Stimulated activated naive CD8-positive, alpha-beta T cell treated with anti-CD3 and anti-CD28 coated beads, Interleukin-15, amount 100 ng/mL, for 72 hours (primary cell): ENCODE measurements at places on chromosomes 16 and 17.

GRCh38 chr17:17780922-17781590 lies 55.7 kb downstream of the SREBF1 start:
- DNase-seq, result no peak

DNA sequence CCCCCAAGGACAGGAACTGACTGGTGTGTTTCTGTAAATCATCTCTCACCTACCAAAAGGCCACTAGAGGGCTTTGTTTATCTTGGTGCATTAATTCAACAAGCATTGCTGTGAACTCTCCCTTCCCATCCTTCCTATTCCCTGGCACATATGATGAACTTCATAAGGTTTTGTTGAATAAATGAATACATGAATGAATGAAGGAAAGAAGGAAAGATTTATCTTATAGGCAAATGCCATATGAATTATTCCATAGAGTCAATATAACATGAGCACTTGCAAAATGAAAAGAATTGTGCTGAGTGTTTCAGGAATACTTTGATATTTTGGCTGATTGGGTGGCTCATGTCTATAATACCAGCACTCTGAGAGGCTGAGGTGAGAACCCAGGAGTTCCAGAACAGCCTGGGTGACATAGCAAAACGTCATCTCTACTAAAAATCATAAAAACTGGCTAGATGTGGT lies 4.3 kb downstream of the SPDYE4 start:
- DNase-seq, result no peak

GRCh38 chr17:10032118-10032852 lies 127.2 kb upstream of the RCVRN start:
- DNase-seq, result no peak

DNA sequence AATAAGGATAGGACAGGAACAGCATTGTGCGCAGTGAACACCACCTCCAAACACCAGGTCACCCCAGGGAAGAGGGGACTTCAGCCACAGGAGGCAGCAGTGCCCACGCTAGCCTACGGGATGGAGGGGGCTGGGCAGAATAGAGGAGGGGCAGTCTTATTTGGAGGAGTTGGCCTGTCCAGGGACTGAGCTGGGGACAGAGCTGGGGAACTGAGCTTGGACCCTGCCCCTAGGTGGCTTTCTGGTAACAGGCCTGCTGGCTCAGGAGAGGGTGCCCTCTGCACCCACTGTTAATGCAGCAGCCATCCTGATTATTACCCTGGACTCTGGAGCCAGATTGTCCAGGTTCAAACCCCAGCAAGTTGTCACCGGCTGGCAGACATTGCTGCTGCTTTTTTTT lies 9.3 kb downstream of the CCDC102A start:
- no peak for DNase-seq

DNA sequence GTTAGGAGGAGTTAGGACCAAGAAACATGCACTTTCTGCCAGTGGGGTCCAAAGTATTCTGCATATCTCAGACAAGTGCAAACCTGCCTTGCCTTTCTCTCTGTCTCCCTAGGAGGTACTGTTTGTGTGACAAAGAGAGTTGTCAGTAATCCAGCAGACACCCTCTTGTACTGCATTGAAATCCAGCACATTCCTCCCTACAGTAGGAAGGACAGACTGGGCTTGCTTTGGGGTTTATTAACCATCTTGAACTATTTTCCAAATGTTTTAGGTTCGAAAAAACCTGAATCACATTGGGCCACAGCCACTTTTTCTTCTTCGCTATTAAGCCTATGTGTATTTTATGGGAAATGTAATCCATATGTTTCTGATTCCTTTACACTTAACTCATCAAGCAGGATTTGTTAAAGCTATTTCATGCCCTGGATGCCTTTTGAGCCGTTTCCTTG lies 204.2 kb upstream of the KCNJ16 start:
- no peak for DNase-seq

DNA sequence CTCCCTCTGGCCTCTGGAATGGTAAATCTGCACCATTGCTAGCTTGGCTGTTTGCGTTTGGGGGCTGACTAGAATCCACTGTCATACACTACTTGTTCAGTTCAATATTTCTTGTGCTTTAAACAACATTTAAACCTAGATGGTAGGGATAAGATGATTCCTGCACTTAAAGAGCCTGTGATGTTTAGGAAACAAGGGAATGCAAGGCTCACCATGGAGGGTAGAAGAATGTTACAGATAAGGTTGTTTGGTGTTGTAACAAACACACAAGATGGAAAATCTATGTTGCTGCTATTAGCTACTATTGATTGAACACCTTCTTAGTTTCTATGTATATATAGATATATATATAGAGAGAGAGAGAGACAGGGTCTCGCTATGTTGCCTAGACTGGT lies 31.4 kb downstream of the YPEL2 start:
- no peak for DNase-seq

- DNase-seq, result no peak
Observed at GRCh38 chr16:15979801-15980200, 30.4 kb downstream of the ABCC1 start.

GRCh38 chr17:73191443-73192205 lies 1.2 kb upstream of the COG1 start:
- peak; percentile 63 for DNase-seq

- no peak for DNase-seq
Observed at GRCh38 chr16:75742424-75743047, 16.2 kb upstream of the CPHXL start.

DNA sequence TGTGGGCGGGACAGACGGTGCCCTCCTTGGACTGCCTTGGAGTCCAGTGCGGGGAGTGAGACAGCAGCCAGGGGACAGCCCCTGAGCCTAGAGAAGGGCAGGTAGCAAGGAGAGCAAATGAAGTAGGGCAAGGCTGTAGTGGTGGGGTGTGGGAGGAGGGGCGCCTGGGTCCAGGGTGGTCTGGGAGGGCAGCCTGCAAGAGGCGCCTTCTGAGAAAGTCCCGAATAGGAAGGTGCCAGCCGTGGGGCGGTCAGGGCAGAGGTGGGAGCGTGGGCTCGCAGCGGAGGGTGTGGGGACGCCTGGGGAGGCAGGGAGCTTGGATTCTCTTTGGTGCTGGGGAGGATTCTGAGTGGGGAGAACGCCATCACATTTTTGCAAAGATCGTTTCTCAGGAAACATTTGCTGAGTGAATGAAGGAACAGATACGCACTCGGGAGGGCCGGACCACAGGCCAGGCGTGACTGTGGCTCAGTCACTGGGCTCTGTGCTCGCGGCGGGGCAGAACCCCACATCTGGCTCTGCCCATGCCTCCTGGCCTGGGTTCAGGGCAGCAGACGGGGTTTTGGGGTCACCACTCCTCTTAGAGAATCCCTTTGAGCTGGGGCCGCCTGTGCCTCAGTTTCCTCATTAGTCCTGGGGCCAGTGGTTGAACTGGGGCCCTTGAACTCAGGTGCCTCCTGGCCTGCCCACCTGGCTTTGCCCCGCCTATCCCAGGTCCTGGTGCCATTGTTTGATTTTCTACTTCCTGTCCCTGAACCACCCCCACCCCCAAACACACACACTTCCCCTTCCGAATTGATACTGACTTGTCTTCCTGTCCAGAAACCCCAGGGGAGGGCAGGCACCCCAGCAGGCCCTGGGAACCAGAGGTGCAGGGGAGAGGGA lies 4.2 kb downstream of the SNN start:
- DNase-seq, result no peak

- DNase-seq, result no peak
Observed at GRCh38 chr17:6699997-6700947, 12.9 kb downstream of the SLC13A5 start.

DNA sequence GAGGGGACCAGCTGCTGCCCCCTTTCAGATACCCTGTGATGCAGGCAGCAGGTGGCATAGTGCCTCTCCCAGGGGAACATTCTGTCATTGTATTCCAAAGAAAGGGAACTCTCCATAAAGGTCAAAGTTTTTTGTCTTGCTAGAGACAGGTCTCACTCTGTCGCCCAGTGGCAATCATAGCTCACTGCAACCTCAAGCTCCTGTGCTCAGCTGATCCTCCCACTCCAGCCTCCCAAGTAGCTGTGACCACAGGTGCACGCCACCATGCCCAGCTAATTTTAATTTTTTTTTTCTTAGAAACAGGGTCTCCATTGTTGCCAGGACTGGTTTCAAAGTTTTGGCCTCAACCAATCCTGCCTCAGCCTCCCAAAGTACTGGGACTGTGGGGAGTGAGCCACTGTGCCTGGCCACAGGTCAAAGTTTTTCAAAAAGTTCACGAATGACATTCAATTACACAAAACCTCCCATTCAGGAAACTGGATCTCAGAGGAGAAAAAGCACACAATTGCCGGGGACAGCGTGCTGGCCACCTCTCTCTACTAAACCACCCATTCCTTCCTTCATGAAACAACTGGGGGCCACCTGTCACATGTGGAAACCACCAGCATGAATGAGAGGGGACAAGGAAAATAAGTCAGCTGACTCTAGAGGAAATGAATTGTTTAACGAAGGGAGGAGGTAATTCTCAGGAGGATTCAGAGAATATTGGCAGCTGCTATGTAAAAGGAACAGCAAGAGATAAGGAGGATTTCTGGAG lies 80.0 kb downstream of the MARCHF10 start:
- DNase-seq, result no peak

DNA sequence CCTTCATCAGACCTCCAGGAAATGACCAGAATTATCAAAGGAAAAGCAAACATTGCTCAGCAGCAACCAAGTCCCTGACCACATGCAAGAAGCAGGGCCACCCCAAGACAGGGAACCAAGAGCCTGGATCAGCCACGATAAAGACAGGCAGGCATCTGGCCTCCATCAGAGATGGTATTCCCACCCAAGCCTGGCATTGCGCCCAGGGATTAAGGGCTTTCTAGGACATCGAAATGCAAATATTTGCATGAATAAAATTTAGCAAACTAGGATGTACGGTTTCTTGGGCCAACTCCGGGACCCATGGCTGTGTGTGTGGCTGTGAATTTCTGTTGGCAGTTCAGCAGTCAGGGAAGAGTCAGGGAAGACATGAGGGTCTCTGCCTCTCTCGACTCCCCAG lies 241.4 kb upstream of the DYNLRB2 start:
- DNase-seq, result no peak

- DNase-seq, result no peak
Observed at GRCh38 chr16:88358023-88358420, 24.7 kb upstream of the ZNF469 start.

- DNase-seq, result no peak
Observed at GRCh38 chr17:19915245-19915978, 47.7 kb upstream of the ULK2 start.

GRCh38 chr17:73118139-73118538 lies 25.7 kb upstream of the SLC39A11 start:
- no peak for DNase-seq

DNA sequence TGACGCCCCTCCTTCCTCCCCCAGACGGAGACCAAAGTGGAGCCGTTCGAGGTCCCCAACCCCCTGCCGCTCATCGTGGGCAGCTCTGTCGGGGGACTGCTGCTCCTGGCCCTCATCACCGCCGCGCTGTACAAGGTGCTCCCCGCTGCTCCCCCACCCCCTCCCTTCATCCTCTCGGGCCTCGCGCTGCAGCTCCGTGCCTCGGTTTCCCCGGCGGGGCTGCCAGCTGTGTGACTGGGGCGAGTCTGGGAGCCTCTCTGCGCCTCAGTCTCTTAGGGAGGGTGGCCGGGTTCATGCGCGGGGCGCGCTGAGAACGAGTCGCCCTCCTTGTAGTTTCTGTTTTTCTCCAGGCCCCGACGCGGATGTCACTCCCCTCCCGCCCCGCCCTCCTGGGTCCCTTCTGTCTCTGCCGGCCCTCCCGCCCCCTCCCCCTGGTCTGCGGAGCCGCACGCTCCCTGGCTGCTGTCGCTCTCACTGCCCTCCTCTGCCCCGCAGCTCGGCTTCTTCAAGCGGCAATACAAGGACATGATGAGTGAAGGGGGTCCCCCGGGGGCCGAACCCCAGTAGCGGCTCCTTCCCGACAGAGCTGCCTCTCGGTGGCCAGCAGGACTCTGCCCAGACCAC lies 23.7 kb upstream of the ITGAX start:
- peak; percentile 42 for DNase-seq

DNA sequence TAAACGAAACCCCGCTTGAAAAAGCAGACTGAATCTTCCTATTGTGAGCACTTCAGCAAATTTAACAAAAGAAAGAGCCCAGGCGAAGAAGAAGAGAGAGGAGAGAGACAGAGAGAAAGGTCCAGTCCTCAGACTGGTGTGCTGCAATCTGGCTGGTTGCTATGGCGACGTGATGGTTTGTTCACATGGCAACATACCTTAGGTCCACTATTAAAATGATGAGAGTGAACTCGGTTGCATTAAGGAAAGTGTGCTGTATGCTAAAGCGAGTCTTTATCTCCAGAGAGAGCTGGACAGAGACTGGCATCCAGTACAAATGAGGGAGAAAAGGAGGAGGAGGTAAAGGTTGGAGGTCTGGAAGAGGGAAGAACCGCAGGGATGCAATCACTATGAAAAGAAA lies 271.8 kb upstream of the ZFHX3 start:
- DNase-seq, result no peak

DNA sequence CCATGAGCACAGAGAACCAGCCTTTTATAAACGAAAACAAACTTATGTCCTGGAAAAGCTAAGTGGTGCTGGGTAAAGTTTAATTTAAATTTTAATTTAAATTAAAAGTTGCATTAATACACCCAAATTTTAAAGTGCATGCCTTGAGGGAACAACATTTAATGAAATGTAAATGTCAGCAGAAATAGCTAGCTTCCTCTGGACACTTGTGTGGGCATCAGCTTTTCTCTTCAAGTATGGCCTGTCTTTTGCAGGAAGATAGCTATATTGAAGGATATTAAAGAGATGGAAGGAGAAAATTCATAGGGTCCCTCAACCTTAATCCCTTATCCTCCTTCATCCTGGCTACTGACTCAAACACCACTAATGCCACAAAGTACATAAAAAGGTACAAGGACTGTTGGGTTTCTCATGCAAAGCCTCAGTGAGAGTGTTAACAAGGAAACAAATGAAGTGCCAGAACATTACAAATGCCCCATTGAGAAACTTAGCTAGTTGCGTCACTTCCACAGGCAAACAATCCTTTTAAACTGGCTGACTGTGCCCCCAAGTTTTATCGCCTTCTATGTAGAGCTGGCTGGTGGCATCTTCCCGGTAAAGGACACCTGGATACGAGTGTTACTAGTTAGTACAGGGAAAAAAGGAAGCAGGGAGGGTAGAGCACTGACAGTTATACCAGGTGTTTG lies 14.1 kb downstream of the PHF12 start:
- DNase-seq, result no peak

DNA sequence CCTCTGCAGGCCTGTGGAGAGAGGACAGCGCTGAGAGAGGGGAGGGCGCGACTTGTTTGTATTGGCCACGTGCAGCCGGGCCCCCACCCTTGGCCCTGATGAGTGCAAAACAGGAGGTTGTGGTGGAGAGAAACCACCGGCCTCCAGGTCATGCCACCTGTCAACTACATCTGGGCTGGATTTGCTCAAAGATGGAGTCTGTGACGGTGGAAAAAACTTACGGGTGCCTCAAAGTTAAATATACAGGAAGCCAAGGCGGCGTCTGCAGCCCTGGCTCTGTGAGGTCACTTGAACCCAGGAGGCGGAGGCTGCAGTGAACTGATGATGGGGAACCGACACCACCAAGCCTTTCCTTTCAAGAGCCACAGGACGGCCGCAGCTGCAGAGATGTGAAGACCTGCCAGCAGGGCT lies 15.7 kb downstream of the C16orf74 start:
- DNase-seq, result peak; percentile 28

DNA sequence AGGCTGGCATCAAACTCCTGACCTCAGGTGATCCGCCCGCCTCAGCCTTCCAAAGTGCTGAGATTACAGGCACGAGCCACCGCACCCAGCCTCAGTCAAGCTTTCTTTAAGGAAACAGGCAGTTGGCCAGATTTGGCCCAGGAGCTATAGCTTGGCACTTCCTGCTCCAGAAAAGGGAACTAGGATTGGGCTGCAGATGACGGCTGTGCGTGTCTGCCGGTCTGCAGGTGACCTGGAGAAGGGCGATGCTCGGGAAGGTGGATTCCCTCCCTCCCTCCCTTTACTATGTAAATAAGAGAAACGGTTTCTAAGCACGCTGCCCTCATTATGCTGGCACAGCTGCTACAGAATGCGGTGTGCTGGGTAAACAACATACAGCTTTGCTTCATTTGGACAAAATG lies 215.9 kb downstream of the RPTOR start:
- no peak for DNase-seq
